Stimulated activated CD8-positive, alpha-beta memory T cell treated with anti-CD3 and anti-CD28 coated beads, Interleukin-7, amount 100 ng/mL, for 4 hours (primary cell): ENCODE measurements at places on chromosomes 3 and 15.

DNA sequence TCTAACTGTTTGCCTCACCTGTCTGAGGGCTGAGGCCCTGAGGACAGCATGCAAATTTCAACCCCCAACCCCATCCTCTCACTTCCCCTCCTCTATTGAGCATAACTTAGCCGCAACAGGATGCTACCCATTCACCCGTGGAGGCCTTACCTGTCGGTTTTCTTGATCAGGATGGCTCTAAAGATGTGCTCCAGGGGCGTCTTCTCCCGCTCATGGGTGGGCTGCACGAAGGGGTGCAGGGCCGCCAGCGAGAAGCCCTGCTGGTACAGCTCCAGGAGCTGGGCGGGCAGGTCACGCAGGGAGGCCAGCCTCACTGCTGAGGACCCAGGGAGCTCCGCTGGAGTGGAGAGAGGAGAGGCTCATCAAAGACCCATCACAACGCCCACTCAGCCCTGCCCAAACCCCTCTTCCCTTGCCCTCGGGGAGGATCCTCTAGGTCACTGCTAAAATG, 79.8 kb downstream of the RFTN1 start:
- DNase-seq, result no peak

- no peak for DNase-seq
Measured at GRCh38 chr3:27507515-27508266, 23.5 kb upstream of the SLC4A7 start.

DNA sequence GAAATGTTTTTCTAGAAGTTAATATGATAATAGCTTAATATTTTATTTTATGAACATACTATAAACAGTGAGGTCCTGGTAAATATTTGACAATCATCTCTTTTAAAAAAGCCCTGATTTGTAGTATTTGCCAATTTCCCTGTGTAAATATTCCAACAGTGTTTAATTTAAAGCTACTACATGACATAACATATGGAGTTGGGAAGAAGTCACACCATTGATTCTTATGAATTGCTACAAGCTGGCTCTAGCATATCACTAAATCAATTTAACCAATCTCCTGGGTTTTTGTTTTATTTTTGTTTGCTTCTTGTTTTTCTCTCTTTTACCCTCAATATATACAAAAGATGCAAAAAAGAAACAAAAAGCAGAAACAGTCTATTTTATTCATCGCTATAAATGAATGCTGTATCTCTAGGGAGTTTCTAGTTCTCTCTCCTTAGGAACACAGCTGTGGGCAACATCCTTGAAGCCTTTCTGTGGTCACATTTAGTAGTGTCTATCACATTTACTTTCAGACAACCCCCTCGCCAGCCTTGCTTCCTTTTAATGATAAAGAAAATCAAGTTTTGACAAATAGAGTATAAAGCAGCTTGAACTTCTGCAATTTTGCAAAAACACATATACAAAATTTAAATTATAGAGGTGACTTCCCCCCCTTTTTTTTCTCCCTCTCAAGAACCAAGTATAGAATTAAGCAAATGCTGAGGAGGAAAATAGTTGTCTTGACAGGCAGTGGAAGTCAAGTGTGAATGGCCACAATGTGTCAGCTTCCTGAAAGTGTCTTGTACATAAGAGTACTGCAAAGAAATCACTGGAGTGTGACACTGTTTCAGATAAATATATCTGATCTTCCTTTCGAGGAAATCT, 21.4 kb downstream of the CCR1 start:
- DNase-seq, result no peak

GRCh38 chr15:100075229-100075628, 266.5 kb downstream of the ADAMTS17 start:
- no peak for DNase-seq

- DNase-seq, result no peak
Measured at GRCh38 chr15:98692213-98692612, 43.9 kb downstream of the IGF1R start.

GRCh38 chr15:83398626-83399025, 48.5 kb upstream of the SH3GL3 start:
- DNase-seq, result no peak

GRCh38 chr15:87901926-87902690, 354.4 kb downstream of the NTRK3 start:
- DNase-seq, result no peak

GRCh38 chr3:16839271-16840100, 45.3 kb upstream of the PLCL2 start:
- DNase-seq, result no peak

DNA sequence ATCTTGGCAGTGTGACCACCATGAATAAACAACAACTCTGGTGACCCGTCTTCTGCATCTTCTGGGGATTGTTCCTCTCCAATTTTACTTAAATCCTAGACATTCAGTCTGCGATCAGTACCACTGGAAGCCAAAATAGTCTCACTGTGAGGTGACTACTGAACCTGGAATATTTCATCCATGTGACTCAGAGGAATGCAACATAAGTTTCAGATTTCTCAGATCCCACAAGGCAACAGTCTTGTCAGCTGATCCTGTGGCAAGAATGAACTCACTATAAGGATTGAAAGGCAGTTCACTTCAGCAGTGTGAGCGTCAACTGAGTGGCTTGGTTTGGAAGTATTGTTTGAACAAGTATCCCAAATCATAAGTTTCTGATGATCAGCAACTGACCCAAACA, 13.2 kb downstream of the NSUN3 start:
- DNase-seq, result no peak

DNA sequence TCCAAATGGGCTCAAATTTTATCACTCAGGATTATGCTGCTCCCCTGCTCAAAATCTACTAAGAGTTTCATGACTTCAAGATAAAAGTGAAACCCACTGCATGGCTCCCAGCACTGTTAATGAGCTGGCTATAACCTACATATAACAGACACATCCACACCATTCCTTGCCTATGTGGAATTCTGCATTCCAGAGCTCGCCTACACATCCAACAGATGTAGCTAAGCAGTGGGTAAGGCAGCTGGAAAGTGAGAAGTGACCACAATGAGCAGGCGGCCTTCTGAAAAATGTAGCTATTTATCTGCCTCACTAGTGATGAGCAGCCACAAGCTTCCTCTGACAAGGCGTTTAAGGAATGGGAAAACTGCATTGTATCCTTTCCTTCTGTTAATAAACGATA, 92.0 kb upstream of the TRIM42 start:
- DNase-seq, result no peak

DNA sequence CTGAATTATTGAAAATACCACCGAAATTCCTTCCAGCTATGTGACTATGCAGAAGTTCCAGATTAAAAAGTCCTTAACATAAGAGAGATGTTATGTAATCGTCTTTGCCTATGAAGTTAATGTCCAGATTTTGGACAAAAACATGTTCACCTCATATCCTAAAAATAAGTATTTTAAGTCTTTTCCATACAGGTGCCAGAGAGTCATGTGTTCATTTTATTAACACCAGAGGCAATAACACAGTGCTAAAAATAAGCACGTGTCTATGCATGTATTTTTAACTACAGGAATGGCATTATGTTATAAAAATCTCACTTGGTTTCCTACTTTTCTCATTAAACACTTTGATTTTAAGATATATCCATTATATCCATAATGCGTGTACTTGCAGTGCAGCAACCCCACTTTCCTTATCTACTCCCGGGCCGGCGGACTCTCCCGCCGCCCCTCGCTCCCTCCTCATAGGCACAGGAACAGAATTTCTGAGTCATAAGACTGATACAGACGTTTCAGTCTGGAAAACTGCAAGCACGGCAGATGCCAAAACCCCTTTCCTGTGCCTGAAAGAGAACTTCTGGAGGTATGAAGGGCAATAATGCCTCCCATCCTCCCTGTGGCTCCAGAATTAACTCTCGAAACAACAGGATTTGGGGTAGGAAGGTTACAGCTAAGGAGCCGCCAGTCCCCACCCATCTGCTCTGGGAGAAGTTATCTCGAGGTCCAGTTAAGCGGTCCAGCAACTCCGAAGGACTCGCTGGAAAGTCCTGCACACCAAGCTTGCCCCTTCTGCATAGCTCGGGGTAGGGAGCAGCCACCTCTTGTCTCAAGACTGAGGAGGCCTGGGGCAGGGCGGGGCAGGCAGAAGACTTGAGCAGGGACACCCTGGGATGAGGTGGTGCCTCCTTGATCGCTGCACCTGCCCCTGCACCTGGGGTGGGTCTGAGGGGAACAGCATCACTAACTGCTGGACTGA, 22.3 kb upstream of the PSTPIP1 start:
- DNase-seq, result no peak

- no peak for DNase-seq
Measured at GRCh38 chr3:106193876-106194275, 325.1 kb upstream of the CBLB start.

DNA sequence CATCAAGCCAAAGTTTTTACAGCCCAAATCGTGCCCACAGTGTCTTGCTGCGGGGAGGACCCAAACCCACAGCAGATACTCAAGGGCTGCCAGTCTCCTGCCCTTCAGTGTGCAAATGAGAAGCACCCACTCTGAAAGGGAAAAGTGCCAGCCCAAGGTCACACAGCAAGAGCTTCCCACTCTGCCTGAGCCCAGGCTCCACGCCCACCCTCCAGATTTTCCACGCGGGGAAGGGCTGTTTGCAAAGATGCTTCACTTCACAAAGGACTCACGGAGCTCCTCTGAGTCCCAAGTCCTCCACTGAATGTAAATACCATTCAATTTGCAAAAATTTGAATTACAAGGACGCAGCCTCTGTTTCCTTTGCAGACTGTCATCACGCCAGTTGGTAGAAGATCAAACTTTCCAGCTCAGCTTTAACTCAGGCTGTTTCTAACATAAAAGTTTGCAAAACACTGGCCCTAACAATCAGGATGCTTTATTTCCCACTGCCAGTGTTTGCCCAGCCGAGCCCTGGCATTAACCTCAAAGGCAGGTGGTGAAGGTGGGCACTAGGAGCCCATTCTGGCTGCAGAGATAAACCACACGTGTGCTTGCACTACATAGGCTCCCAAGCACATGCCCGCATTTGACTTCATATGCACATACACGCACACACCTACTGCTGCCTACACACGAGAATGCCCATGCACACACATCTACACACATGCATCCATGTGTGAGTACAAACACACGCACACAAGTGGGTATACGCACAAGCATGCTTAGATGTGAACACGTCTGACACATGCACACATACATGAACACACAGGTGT, 7.6 kb downstream of the CACNA2D2 start:
- DNase-seq, result no peak

DNA sequence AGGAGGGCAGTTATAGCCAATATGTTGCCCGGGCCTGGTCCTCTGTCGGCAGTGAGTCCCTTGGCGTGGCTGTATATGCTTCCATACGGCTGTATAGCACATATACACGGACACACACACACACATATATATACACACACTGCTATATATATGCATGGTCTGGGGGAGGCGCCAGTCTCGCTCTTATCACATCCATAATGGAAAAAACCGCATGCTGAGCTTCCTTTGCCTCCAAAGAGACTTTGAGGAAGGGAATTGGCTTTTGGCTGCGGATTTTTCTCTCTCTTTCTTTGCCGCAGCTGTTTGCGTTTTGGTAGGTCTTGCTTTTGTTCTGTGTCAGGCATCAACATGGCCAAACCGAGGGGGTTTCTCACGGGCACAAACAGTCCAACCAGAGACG, 11.3 kb upstream of the TMEM115 start:
- no peak for DNase-seq

GRCh38 chr3:174413062-174413912, 445.8 kb upstream of the NAALADL2 start:
- DNase-seq, result no peak

GRCh38 chr3:113193288-113193687, 18.1 kb upstream of the BOC start:
- no peak for DNase-seq

DNA sequence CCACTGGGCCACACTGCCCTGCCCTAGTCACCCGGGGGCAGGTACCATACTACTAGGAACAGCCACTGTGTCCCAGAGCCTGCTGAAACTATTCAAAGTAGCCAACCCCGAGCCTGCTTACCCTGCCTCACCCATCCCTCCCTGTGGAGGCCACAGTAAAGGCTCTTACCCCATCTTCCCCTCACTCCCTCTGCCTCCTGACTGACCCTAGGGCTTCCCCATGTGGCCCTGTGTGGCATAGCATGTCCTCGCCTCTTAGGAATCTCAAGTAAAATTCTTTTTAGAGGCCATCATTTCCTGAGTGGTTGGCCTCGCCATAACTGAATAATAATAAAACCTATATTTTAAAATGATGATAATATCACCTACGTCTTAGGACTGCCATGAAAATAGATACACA, 112.2 kb upstream of the SLC6A11 start:
- no peak for DNase-seq

DNA sequence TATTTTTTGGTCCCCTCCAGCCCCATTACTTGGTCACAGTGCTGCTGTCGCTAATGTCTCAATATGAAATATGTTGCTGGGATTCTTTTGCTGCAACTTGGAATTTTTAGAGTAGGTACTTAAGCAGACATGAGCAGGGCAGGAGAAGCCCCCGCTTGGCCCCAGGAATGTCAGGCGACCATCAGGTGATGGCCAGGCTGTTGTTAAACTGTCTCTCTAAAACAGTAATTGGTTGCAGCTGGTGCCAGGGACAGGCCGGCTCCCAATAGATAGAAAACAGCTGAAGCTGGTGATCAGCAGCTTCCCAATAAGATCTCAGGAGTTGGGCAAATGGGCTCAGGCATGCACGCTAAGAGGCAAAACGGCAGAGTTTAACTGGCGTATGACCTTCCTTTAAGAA, 329.9 kb upstream of the TBL1XR1 start:
- no peak for DNase-seq

- no peak for DNase-seq
Measured at GRCh38 chr3:50008931-50009330, 69.0 kb downstream of the RBM6 start.

DNA sequence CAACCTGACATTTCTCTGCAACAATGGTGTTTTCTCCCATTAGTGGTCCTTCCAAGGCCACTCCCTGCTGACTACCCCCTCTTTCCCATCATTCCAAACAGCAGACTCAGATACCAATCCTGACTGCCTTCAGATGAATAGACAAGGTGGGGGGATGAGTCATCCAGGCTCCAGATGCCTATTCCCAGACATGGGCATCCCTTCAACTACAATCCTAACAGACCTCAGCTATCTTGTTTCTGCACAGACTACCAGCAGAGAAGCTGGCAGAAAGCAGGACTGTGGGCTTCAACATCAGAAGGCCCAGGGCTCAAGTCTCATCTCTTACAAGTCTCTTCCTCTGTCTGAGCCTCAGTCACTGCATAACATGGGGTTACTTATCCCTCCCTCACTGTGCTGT, 2.2 kb downstream of the RBP1 start:
- no peak for DNase-seq

DNA sequence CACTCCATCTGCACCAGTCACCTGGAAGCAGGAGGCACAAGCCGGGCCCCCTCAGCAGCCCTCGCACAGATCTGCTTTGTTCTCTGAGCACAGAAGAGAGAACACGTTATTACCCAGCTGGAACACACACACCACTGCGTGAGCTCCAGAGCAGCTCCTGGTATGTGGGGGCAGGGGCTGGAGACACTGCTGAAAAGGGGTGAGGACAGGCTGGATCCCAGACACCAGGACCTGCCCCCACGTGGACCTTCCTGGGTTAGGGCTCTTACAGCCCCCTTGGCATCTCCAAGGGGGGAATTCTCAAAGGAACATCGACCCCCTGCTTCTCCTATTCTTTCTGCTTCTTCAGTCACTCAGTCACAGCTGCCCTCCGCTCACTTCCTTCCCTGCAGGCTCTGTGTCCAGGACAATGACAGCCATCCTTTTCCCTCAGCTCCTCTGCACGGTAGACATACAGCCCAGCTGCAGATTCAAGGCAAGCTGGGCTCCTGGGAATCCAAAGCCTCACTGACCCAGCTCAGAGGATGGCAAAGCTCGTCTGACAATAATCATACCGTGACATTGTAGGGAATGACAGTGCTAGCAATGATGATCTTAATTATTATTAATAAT, 33.7 kb downstream of the PRR20G start:
- DNase-seq, result no peak

GRCh38 chr15:60137711-60138396, 133.7 kb downstream of the FOXB1 start:
- no peak for DNase-seq
